HFFc6 (cell line): ENCODE measurements at places on chromosomes 12 and 14. TPM values are rescaled to one million over a fixed set of nuclear protein-coding genes. Genes with fewer than 3 reads are reported as not detected.

Gene FGF23
- total RNA-seq: not detected in 3 replicates

Gene RIN3
- total RNA-seq: 20.8 and 26.0 TPM in 2 replicates

Gene PRORP
- 22.6 to 28.4 TPM (median 25.8 TPM) in 3 replicates for total RNA-seq

GRCh38 chr12:74031045-74031444 lies 506.6 kb upstream of the ATXN7L3B start:
- H3K4me1 ChIP-seq: no peaks in the 10 kb centered on the region
- no peak overlapping the region for H3K27ac ChIP-seq
- no peaks in the 10 kb centered on the region for H3K36me3 ChIP-seq

GRCh38 chr14:100159865-100160533 lies 554 bp upstream of the DEGS2 start:
- H3K4me3 ChIP-seq: no peak overlapping the region
- H3K36me3 ChIP-seq: peaks cover 4% of the 10 kb centered on the region
- no peak for DNase-seq
- no peaks in the 10 kb centered on the region for H3K4me1 ChIP-seq

- H3K4me3 ChIP-seq: no peak overlapping the region
- H3K27me3 ChIP-seq: no peaks in the 10 kb centered on the region
- H3K4me1 ChIP-seq: no peaks in the 10 kb centered on the region
- H3K36me3 ChIP-seq: no peaks in the 10 kb centered on the region
- DNase-seq: no peak
These were observed 84.0 kb downstream of the PELI2 start for GRCh38 chr14:56202256-56202655.

Gene STON2
- total RNA-seq: not detected in 3 replicates

GRCh38 chr14:77917491-77918201 lies 117.7 kb downstream of the ADCK1 start:
- no peaks in the 10 kb centered on the region; the same call in 1 of the 2 replicates for H3K27me3 ChIP-seq
- no peaks in the 10 kb centered on the region for H3K4me1 ChIP-seq
- no peaks in the 10 kb centered on the region for H3K36me3 ChIP-seq
- no peak for DNase-seq
- no peak overlapping the region for H3K27ac ChIP-seq

GRCh38 chr14:77970646-77971045 lies 170.7 kb downstream of the ADCK1 start:
- no peak for DNase-seq
- peaks cover 3% of the 10 kb centered on the region; the same call in 1 of the 2 replicates for H3K4me1 ChIP-seq
- H3K36me3 ChIP-seq: no peaks in the 10 kb centered on the region
- H3K27ac ChIP-seq: no peak overlapping the region

DNA sequence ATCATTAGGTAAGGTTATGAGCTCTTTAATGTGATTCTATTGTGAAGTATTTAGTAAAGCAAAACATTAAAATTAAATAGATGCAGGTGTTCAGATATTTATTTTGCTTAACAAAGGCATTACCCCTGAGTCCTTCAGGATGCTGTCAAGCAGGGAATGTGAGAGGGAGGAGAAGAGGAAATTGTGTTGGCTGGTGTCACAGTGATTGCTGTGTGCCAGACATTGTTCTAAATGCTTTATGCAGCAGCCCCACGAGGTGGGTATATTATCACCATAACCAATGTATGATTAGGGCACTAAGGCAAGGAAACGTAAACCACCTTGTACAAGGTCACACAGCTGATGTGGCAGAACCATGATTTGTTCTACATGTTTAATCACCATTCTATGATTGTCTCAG lies 80.1 kb downstream of the STAB2 start:
- no peak overlapping the region for H3K27ac ChIP-seq
- no peak overlapping the region for H3K4me3 ChIP-seq
- peaks cover 10% of the 10 kb centered on the region for H3K27me3 ChIP-seq
- peaks cover 2% of the 10 kb centered on the region for H3K4me1 ChIP-seq
- H3K36me3 ChIP-seq: no peaks in the 10 kb centered on the region
